Astrocyte (in vitro differentiated cells and primary cell): ENCODE measurements at places on chromosomes 1 and 21.
A peak's percentile ranks its signal among the peaks of the same experiment; 100 is the strongest.

DNA sequence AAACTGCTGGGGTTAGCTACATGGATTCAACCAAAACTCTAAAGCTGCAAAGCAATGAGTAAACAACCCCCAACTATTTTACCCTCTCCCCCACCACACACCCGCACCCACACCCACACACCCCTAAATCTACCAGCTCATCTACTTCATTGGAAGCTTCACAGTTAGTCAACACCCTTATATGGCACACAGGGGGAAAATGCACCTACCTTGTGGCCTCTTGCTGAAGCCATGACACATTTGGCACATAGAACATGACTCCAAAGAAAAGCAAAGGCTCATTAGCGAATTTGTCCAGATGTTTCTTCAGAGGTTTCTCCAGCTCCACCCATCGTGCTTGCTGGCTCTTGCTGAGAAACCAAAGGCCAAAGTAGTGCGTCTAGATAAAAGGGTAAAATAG lies 99.8 kb downstream of the PTPN14 start:
- peak; percentile 72 for DNase-seq

- DNase-seq: no peak
Measured at GRCh38 chr1:27605796-27606707, 2.1 kb upstream of the AHDC1 start.

GRCh38 chr1:184366997-184367396 lies 19.8 kb upstream of the C1orf21 start:
- no peak for DNase-seq

- DNase-seq: peak; percentile 74
Measured at GRCh38 chr1:103265551-103265950, 157.2 kb upstream of the COL11A1 start.

DNA sequence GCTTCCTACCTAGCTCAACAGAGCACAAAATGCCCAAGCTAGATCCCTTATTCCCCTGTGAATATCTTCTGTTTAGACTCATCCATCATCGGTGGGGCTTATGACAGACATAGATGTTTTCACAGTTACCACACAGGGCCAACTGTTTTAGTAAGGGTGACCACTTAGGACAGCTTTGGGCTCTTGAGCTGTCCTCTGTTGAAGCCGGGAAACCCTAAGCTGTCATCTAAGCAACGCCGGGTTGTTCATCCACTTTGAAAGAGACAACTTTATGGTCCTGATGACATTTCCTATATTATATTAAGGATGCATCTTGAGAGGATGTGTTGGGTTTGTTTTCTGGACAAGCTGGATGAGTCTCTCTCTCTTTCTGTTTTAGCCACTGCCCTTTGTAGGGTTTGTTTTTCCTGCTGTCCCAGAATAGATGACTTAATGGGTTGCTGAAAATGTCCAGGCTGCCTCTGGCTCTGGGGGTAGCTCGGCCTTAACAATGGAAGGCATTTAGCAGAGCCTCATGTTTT lies 110.5 kb upstream of the UBE2U start:
- no peak for DNase-seq

DNA sequence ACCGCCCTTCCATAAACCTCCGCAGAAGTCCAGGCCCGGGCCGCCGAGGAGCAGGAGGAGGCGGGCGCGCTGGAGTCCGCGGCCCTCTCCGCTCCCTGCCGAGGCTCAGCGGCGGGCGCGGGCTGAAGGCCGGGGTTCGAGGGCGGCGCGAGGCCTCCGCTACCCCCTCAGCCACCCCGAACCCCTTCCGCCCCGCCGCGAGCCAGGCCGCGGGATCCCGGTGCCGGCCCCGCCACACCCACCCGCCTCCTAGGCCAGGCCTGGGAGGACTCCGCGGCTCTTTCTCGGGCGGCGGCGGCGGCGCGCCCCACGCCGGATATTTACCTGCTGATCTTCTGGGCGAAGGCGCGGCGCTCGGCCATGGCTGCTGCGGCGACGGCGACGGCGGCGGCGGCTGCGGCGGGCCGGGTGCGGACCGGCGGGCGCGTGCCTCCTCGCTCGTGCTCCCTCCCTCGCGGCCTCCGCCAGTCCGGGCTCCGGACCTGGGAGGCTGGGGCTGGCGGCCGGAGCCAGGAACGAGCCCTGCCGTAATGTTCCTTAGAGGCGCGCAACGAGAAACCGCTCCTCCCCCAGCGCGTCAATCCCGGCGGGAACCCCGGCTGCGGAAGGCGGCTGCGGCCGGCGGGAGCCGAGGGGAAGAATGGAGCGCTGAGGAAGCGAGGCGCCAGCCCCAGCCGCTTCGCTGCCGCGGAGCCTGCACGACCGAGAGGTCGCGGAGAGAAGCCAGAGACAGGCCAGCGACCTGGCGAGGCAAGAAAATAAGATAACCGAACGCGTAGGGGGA lies at the start of gene DOCK7:
Gene DOCK7, minus strand, starts transcription at position 484 of the 784 bp plus-strand sequence. Its CDS starts 122 bp downstream, at position 362.
- peak; percentile 62 for DNase-seq

DNA sequence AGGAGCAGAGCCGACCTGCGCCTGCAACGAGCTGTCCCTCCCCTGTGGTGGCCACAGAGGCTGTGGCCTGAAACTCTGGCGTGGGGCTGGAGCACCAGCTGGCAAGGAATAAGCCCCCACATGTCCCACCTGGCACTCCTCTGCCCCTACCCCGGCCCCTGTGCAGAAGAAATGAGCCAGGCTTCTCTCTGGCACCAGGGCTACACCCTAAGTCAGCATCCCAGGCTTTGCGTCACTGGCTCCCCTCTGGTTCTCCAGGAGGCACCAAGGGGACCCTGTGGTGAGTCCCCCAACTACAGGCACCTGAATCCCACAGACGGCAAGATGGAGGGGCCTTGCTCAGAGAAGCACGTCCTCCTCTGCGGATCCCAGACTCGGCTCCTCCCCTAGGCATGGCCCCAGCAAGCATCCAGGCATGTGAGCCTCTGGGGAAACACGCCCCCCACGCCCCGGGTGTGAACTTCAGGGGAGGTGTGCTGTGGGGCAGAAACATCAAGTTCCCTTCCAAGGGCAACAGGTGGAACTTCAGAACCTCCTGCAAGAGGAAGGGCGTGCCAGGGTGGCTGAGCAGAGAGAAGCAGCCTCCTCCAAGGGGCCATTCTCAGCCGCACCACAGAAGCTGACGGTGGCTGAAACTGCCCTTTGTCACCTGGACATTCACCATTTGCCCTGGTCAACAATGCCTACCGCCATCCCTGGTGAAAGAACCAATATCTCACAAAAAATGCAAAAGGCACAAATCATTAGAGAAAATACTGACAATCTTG lies 2.9 kb downstream of the KRTAP10-7 start:
- DNase-seq: no peak

DNA sequence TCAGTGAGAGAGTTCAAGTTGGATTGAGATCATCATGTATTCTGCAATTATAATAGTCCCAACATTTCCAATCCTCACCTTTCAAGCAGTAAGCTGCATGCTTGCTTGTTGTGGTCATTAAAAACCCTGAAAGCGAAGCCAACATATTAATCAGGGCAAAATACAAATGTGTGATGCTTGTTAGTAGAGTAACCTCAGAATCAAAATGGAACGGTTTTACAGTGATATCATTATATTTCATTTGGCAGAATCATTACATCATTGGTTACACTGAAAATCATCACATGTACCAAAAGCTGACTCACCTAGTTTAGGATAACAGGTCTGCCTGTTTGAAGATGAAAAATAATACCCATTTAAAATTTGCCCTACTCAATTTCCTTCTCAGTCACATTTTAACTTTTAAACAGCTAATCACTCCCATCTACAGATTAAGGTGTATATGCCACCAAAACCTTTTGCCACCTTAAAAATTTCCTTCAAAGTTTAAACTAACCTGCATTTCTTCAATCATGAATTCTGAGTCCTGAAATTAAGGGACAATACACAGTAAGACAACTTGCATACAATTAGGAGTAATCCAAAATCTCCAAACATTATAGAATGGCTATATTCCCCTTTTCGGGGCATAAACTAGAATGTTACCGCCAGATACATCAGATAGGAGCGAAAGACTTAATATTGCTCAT lies 3.5 kb downstream of the GAS5 start:
- DNase-seq: peak; percentile 35

GRCh38 chr1:107491582-107491981 lies 350.7 kb downstream of the NTNG1 start:
- DNase-seq: no peak

GRCh38 chr1:85991261-85991660 lies 165.3 kb downstream of the COL24A1 start:
- DNase-seq: no peak

DNA sequence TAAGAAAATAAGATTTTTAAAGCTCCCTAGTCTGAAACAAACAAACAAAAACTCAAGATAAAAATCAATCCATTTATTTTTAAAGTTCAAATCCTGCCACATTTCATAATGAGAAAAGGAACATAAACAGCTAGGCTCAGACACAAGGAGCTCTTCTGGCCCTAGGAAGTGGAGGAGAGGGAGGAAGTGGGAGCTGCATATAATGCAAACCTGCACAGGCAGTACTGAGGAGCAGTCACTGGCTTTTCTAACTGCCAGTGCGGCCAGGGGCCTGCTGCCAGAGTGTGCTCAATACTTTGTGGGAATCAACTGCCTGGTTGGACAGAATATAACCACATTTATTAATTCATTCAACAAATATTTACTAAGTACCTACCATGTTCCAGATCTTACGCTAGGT lies 139.8 kb upstream of the SPATA6 start:
- DNase-seq: no peak

DNA sequence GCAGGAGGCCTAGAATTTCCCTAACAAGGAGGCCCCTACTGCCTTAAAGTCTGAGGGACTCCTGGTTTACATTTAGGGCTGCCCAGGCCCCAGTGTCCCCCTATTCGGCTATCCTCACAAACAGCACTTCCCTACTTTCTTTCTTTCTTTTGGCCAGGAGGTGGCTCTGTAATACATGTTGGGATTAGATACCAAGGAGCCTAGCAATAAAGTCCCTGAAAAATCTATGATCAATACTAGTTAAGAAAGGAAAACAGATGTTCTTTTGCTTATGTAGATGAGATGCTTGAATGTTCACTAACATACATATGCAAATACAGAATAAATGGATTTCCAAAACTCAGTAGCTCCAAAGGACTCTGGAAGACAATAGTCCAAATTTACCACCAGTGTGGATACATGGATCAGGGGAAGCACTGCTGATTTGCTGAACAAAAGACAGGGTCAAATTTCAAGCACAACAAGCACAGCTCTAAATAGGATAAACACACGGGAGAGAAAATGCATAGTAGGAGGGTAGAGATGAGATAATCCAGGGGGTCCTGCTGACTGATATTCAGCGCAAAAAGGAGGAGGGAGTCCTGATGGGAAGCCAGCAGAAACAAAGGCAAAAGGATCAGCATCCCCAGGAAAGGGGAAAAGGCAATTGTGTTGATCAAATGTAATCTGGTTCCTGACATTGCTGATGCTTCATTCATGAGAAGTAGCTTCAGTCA lies 240.0 kb downstream of the NUF2 start:
- DNase-seq: no peak

DNA sequence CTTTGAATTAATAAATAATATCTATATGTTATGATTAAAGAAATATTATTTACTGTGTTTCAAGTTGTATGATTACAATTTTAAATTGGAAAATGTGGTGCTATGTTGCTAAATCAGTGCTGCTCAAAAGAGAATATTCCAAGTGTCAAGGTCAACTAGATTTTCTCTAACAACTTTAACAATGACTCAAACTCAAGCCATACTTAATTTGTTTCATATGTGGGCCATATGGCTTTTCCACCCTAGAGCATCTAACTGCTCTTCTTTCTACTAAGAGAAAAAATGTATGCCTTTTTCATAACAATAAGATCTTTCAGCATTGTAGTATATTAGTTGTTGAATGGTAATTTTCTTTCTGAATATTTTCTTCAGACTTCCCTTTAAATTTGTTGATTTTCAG lies 8.3 kb upstream of the SYT14 start:
- DNase-seq: peak; percentile 26

DNA sequence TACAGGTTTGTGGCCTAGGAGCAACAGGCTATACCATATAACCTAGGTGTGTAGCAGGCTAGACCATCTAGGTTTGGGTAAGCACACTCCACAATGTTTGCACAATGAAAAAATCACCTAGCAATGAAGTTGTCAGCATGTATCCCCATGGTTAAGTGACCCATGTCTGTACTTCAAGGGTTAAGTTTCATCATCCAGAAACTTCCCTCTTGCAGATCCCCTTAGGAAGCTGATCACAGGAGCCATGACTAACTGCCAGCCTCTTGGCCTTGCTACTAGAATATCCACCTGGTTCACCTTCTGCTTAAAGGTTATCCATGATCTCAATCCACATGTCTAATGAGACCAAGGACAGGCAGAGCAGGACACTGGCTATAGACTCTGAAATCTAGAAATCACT lies 3.5 kb upstream of the UBXN10 start:
- no peak for DNase-seq

DNA sequence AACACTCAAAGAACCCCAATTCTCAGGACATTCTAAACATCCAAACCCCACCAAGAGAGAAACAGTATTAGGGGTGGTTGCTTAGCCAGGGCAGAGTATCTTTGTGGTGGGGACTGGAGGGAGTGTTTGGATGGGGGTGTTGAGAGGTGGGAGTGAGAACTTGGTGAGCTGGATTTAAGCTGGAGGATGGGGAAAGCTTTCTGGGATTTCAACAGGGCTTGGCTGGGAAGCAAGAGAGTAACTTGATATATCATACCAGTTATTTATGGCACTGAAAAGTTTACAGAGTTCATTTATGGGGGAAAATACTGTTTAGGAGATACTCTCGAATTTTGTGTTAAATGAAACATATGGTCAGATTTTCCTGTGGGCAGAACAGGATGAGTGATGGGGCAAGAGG lies 6.8 kb upstream of the CNIH3 start:
- DNase-seq: no peak

DNA sequence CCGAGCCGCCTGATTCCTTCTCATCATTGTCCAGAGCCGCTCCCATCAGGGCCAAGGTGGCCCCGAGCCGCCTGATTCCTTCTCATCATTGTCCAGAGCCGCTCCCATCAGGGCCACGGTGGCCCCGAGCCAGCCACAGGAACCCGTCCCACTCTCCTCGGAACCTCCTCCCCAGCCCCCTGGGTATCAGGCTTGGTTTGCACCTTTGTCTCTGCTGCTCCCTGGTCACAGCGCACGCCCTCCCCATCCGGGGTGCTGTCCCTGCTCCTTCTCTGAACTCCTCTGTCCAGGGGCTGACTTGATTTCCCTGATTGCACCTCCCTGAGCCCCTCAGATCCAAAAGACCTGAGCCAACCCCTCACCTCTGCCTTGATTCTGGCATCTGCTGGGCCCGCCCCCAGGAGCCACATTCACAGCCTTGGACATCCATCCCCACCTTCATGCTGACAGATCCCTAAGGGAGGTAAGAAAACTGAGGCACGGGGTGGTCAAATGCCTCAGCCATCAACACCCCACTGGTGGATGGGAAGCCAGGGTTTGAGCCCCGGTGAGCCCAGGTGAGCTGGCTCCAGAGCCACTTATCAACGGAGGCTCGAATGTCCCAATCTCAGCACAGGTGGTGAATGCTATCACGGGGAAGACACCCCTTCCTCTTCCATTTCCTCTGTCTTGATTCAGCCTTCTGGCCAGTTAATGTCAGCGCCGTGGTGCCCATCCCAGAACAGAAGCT lies 25.6 kb upstream of the COL18A1 start:
- DNase-seq: no peak
